ENCODE measurements at places on chromosomes 11 and 22.

DNA sequence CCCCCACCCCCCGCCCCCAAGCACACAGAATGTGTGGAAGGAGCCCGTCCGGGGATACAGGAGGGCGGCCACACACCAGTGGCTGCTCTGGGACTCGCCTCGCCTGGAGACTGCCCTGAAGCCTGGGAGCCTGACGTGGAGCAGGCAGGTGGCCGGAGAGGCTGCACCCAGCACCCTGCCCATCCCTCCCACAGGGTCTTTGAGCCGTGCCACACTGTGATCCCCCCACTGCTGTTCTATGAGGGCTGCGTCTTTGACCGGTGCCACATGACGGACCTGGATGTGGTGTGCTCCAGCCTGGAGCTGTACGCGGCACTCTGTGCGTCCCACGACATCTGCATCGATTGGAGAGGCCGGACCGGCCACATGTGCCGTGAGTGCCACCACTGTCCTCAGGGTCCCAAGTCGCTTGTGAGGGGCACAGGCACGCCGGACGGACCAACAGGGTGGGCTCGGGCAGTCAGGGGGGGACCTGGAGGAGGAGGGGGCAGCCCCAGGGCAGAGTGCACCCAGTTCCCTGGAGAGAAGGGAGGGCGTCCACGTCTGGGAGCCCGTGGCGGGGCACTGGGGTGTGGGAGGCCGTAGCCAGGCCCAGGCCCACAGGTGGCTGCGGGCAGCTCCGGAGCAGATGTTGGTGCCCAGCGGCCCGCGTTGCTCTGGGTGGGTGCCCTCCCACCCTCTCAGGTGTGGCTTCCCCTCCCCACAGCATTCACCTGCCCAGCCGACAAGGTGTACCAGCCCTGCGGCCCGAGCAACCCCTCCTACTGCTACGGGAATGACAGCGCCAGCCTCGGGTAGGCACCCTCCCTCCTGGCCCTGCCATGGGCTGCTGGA is 27.0 kb upstream of the MUC5B start:
- no peak for DNase-seq

DNA sequence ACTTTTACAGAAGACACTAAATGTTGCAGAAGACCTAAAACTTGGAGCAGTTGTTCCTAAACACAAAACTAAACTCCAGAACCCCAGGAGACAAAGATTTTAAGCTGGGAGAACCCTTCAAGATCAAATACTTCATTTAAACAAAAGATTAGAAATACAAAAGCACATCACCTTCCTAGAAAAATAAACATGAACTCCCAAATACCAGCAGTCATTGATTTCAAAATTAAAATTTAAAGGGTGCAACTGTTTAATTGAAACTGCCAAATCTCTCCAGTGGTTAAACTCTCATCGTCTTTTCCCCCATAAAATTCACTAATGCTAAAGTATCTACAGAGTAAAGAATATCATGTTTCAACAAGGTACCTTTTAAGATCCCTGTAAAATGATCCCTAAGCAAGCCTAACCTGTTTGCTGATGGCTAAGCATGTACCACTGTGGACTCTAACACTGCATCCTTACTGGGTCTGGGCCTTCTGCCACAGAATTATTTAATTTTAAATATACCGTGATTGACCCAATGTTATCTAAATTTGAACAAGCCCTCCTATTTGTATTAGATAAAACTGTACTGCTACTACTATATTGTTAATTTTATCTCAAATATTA is 53.7 kb upstream of the CCDC34 start:
- no peak for DNase-seq

DNA sequence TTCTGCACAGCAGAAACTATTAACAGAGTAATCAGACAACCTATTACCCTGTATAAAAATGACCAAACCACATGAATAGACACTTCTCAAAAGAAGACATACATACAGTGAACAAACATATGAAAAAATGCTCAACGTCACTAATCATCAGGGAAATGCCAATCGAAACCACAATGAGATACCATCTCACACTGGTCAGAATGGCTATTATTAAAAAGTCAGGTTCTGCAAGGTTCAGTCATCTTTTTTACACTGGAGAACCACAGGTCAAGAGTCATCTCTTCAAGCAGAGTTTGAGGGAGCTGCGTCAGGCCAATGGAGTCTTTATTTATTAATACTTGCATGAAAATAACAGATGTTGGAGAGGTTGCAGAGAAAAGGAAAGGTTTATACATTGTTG is 40.4 kb downstream of the RCN1 start:
- DNase-seq, result no peak

- DNase-seq, result no peak
Measured at GRCh38 chr11:85884581-85885021, 29.4 kb downstream of the CCDC83 start.

DNA sequence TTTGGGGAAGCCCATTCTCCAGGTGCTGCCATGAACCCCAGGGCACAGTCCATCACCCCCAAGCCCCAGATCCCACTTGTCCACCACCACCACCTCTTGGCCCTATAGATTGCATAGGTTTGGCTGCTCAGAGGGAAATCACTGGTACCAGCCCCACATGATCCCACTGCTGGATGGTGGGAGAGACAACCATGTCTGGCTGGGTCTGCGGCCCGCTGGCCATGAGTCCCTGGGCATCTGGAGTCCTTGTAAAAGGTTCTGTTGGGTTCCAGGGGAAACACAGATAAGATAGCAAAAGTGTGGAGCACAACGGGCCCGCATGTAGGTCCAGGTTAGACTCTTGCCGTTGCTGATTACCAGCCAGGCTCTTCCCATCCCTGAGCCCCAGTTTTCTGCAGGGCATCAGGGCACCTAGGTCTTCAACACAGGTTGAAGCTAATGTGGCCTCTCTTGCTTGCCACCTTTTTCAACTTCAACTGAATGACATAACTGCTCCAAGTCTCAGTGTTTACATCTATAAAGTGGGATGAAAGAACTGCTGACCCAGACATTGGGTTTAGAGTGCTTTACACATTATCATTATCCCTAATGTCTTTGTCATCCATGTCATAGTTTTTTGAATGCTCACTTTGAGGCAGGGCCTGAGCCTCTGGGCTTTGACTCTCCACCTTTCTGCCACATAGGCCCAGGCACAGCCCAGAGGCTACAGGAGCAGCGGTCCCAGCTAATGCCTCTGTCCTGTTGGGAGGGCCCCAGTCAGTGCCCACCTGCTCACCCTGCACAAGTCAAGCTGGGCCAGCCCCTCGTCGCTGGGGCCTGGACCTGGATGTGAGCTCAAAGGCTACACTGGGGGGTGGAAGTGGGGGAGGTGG is 1.0 kb upstream of the TANGO2 start:
- DNase-seq, result no peak

DNA sequence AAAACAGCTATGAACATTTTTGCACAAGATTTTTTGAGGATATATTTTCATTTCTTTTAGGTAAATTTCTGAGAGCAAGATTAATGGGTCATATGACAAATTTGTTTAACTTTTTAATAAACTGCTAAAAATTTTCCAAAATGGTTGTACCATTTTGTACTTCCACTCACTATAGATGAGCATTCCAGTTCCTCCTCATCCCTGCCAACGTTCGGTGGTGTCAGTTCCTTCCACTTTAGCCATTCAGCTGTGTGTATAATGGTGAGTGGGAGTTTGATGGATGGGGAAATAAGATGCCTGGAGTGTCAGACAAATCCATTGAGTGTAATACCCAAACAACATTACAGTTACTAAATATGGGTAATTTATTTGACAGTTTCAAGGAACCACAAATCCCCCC is 49.7 kb downstream of the MIAT start:
- no peak for DNase-seq

DNA sequence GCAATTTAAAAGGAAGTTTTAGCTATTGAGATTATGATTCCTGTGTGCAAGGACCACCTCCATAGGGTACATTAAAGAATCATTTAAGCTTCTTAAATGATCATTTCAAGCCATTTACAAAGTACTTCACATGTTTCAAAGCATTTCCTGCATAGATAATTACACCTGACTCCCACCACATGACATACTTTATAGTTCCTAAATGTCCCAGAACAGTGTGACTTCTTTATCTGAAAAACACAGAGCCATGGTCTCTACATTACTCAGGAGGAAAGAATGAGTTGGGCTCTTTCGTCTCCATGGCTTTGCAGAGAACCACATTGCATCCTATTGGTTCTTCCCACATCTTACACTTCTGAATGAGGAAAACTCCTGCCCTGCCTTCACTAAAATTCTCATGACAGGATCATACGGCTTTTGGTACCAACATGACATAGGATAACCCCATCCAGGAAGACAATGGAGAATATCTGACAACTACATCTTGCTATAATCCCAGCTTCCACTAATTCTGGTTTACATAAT is 88.6 kb downstream of the ETS1 start:
- DNase-seq, result no peak

GRCh38 chr11:35305670-35306382 is 113.5 kb downstream of the SLC1A2 start:
- no peak for DNase-seq

DNA sequence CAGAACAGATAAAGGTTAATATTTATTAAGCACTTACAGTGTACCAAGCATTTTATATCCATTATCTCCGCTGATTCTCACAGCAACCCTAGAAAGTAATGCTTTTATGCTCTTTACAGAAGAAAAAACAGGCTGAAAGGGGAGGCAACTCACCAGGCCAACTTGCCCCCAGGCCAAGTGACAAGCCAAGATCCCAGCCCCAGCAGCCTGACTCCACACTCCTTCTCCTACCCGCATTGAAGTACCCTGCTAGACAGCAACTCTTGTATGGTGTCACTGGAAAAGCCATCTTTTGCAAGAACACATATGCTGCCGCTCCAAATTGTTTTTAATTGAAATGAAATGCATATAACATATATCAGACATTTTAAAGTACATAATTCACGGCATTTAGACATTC is 25.6 kb downstream of the SMCO4 start:
- DNase-seq, result no peak

DNA sequence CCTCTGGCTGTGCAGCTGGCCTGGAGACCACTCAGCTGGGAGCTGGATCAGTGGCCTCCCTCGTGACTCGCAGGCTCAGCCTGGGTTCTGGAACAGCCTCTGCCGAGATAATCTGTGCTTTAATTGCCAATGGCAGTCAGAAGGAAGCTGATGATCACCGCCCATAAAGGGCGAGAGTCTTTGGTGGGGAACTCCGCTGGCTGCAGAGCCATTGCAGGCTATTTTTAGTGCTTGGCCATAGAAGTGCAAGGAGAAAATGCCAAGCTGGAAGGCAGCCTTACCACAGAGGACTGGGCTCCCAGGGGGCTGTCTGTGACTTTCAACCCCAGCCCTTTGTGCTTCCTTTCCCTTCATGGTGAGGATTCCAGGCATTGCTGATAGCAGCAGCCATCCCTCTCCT is 62.2 kb upstream of the TENM4 start:
- no peak for DNase-seq

GRCh38 chr22:25413620-25414019 is 150.9 kb upstream of the GRK3 start:
- DNase-seq, result no peak

GRCh38 chr11:82038154-82038553 is 695.5 kb downstream of the FAM181B start:
- no peak for DNase-seq

DNA sequence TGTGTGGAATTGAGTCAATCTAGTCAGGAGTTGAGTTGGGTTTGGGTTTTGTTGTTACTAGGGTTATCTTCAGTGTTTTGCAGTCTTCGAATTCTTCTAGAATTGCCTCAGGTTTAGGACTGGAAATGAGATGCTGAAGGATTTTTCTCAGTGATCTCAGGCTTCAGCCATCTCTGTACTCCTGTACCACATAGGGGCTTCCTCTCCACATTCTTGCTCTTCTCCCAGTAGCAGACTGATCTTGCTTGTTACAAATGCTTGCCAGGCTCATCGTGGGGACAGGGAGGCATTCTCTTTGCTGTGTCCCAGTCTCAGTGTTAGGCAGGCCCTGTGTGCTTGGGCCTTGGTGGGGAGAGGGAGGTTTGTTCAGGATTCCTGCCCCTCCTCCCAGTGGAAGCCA is 96.1 kb downstream of the LRRC32 start:
- DNase-seq, result no peak

- no peak for DNase-seq
Measured at GRCh38 chr11:68051191-68052136, 12.6 kb downstream of the TCIRG1 start.

DNA sequence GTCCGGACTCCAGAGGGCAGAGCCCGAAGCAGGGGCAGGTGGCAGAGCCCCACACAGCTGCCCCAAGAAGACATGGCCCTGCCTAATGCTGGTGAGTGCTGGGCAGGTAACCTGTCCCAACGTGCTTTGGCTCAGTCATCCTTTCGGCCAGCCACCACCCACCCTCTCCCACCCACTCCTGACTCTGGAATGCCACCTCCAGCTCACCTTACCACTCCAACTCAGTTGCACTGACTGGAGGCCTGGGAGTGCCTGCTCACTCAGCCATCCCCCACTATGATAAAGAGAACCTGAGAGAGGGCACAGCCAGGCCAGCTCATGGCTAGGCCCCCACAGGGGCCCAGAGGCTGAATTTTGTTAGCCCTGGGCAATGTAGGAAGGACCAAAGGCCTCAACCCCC is 53.8 kb upstream of the MPEG1 start:
- no peak for DNase-seq

- no peak for DNase-seq
Measured at GRCh38 chr11:60971520-60971919, at the start of gene CD6. Gene CD6 (plus strand): TSS chr11:60971680. CDS start chr11:60971866, 186 bp downstream.

DNA sequence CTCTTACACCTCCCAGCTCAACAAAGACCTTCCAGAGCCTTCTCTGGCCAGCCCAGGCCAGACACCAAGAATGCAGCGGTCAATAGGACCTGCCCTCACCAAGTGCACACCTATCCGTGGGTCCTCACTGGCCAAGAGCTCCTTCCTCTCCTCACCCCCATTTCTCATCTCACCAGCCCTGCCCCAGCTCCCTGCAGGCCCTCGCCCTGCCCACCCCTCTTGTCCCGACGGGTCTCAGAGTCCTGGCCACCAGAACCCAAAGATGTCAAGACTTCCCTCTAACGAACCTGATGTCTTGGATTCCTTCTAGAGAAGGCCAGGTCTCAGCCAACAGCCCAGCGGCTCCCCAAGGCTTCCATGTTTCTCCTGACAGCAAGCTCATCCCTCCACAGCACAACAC is 43.6 kb downstream of the IGF2 start:
- no peak for DNase-seq

- no peak for DNase-seq
Measured at GRCh38 chr22:42320443-42321416, 50.3 kb upstream of the TCF20 start.

DNA sequence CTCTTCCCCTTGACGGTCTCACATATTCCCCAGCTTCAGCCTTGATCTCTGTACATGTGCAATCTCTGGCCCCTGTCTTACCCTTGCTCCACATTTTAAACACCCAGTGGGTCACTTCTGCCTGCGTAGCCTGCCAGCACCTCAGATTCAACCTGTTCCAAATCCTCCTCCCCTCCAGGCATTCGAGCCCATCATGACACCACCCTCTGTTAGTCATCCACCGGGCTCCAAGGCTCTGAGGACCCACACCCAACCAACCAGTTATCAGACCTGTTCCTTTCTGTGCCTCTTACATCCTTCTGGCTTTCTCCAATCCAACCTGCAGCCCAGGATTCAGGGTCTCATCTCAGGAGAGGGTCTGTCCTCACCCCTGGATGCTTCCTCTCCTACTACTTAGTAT is 119.8 kb upstream of the TBCEL start:
- DNase-seq, result no peak

GRCh38 chr11:43687120-43687791 is 6.7 kb downstream of the HSD17B12 start:
- no peak for DNase-seq

GRCh38 chr11:12219757-12220156 is 109.4 kb downstream of the MICAL2 start:
- DNase-seq, result peak; percentile 62

- no peak for DNase-seq
Measured at GRCh38 chr11:133041928-133042882, 490.1 kb downstream of the OPCML start.
